Stimulated activated CD4-positive, alpha-beta T cell treated with anti-CD3 and anti-CD28 coated beads, Interleukin-1b, Interleukin-23, amount 100 ng/mL, for 24 hours (primary cell): ENCODE measurements at places on chromosomes 11 and 22.

GRCh38 chr22:50315289-50316113, 8.1 kb upstream of the PLXNB2 start:
- DNase-seq = no peak

- DNase-seq = no peak
These were observed 409.2 kb upstream of the LRRC4C start for GRCh38 chr11:41868606-41869005.

DNA sequence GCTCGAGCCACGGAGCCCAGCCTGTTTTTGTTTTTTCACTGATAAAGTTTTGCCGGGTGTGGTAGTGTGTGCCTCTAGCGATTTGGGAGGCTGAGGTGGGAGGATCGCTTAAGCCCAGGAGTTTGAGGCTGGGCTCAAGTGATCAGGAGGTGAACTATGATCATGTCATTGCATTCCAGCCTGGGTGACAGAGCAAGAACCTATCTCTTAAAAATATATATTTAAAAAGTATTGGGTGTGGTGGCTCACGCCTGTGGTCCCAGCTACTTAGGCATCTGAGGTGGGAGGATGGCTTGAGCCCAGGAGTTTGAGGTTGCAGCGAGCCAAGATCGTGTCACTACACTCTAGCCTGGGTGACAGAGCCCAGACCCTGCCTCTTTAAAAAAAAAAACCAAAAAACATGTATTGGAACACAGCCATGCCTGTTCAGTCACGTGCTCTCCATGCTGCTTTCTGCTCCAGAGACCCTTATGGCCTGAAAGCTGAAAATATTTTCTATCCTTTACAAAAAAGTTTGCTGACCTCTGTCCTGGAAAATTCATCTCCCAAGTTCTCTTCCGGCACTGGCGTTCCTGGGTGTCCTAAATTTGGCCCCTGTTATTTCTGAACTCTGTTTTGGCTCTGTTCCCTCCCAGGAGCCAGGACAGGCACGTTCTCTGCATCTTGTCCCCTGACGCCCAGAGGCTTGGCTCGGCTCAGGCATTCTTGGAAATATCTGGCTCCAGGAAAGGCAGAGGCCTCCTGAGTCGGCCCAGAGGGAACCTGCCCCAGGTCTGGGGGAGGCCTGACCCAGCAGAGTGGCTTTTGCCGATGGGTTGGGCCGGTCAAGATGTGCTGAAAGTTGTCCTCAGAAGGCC, 61.3 kb upstream of the PPP6R3 start:
- DNase-seq = no peak

- DNase-seq = no peak
These were observed 366.7 kb upstream of the TENM4 start for GRCh38 chr11:79807506-79807905.

DNA sequence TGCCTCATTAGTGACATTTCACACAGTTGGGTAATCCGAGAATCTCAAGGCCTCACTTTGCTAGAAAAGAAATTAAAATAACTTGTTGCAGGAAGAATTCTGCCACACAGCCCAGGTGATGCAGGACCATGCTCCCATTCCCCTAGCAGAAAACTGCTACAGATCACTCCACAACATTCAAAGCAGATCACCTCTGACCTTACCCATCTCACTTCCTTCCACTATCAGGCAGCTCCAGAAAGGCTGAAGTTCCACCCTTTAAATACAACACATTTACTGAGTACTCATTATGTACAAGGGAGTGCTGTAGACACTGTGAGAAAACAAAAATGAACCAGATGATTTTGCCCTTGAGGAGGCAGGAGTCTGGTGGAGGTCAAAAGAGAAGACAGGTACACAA, 231.0 kb downstream of the TTC28 start:
- no peak for DNase-seq

- DNase-seq = no peak
These were observed 310.7 kb upstream of the NCAM1 start for GRCh38 chr11:112650527-112650926.

GRCh38 chr11:118074091-118074685, 2.7 kb upstream of the TMPRSS4 start:
- DNase-seq = no peak

- no peak for DNase-seq
These were observed 109.3 kb upstream of the SNX19 start for GRCh38 chr11:131025421-131026125.

DNA sequence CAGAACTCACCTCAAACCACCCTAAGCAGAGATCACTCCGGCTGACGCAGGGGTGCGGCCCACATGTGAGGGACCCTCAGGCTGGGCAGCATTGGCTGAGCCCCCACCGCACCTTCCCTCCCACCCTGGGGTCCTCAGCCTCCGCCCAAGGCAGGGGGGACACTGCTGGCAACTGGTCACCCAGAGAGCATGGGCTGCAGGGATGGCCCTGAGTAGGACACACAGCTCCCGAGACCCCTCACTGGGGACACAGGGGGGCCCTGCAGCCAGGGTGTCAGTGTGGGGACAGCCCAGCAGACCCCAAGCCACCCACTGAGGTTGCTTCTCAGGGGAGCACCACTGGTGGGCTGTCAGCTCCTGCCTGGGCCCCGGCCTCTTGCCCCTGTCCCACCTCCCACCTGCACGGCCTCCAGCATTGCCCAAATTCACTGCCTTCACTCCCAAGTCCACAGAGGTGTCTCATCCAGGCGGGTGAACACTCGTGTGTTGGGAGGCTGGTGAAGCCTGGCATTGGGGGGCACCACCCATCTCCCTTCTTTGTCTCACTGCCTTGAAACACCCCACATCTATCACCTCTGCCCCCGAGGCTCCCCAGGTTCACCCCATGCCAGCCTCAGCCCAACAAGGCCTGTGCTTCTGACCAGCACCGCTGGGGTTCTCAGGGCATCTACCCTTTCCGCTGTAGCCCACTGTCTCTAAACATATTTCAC, 4.7 kb downstream of the C11orf21 start:
- DNase-seq = no peak

GRCh38 chr11:23124996-23125395, 264.7 kb upstream of the CCDC179 start:
- DNase-seq = no peak

- no peak for DNase-seq
These were observed 145.8 kb upstream of the ARHGAP20 start for GRCh38 chr11:110857892-110858546.

GRCh38 chr11:61290905-61291690, 4.0 kb downstream of the VWCE start:
- no peak for DNase-seq

GRCh38 chr11:66369073-66369894, 2.3 kb downstream of the SLC29A2 start:
- no peak for DNase-seq

DNA sequence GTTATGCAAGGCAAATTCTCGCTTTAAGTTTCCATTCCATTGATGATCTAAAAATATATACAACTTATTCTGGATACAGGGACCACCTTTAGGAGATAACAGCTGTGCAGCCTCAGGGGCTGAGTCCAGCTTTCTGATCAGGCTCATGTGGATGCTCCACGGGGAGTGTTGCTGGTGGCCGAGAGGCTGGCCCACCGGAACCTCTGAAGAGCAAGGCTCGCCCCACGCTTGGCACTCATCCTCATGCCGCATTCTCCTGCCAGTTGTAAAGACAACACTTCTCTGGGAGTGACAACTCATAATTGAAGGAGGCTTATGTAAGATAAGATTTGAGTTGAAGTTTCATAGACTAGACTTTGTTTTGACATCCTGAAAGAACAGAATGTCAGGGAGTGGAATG, 123.5 kb downstream of the MPPED1 start:
- no peak for DNase-seq

DNA sequence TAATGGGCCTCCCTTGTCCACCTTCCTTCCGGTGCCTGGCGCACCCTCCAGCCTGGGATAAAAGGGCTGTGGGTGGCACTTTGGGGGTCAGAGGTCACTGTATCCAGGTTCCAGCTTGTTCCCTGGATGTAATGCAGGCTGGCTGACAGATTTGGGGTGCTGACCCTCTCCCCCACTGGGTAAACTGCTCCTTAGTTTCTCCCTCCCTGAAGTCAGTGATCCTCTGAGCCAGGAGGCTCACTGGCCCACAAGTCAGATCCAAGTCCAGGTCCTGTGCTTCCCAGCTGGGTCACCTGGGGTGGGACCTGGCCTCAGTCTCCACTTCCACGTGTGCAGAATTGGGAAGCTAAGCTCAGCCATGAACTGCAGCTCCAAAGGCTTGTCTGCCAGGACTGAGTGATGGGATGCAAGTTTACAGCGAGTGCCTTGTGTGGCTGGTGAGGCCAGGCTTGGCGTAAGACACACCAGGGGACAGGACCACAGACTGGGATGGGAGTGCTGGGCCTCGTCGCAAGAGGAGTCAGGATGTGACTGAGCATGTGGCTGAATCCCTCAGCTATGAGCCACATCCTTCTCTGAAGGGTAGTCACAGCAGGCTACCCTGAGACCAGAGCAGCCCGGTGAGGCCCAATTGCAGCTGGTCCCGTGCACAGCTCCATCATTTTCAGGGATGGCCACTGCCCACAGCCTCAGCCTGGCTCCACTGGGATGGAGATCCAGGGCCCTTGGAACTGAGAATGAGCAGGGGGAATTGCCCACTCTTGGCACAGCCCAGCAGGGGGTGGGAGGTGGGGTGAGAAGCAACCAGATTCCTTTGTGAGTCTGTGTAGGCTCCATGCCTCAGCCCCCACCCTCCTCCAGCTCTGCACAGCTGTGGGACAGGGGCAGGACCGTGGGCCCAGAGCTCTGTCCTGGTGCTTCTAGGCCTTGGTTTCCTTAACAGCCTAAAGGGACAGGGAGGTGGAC, 7.2 kb downstream of the SHISA8 start:
- no peak for DNase-seq

DNA sequence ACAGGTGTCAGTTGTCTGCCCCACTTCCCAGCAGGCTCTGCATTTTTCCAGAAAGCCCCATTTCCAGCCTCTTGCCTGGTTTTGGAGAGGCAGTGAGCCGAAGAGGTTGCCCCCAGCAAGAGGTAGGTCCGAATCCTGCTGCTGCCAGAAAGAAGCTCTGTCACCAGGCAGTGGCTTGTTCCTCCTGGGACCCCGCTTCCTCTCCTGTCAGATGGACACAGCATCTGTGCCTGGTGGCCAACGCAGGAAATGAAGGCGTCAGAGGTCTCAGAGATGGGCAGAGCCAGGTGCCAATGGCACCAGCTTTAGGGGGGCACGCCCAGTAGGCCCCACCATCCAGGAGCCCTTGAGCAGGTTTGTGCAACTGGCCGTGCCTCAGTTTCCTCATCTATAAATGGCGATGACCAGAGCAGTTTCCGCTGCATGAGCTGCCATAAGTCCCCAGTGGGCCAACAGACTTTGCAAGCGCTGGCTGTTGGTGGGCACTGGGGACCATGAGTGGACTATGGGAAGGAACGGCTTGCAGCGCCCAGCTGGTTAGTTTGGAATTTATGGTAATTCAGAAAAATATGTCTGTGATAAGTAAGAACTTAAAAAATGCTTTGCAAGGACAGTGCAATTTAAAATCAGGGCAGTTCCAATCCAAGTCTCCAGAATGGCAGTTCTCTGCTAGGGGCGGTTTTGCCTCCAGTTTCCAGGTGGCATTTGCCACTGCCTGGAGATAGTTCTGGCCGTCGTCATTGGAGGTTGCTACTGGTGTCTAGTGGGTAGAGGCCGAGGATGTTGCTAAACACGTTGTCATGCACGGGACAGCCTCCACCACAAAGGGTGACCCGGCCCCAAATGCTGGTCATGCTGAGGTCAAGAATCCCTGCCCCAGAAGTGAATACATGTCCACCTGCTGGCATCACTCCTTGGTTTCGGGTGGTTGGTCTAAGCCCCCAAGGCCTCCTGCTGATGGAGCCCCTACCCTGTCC, 2.3 kb upstream of the OSBPL5 start:
- no peak for DNase-seq

- DNase-seq = no peak
These were observed 25.4 kb downstream of the SIK3 start for GRCh38 chr11:117072517-117073461.

GRCh38 chr11:92960886-92961285, 8.6 kb upstream of the MTNR1B start:
- no peak for DNase-seq

GRCh38 chr22:34502821-34503220, 563.1 kb upstream of the ISX start:
- DNase-seq = no peak

DNA sequence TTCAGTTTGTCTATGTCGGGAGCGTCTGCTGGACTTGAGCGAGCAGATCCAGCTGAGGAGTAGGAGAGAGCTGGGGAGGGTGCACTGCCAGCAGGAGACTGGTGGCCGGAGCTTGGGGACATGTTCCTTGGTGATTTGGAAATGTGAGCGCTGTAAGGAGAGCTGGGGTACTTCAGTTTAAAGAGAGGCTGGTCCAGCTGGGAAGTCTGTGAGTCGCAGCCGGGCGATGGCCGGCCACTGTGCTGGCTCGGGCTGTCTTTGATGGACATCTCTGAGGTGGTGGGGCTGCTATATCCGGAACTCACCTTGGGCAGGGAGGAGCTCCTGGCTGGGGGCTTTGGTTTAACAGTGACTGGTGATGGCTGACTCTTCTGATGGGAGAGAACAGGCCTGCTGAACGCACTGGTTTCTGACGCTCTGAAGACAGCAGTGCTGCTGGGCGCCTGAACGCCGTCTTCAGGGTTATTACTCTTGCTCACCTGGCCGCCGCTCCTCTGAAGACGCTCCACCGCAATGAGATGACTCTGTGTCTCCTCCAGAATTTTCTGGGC, 63.6 kb upstream of the PITPNB start:
- no peak for DNase-seq

DNA sequence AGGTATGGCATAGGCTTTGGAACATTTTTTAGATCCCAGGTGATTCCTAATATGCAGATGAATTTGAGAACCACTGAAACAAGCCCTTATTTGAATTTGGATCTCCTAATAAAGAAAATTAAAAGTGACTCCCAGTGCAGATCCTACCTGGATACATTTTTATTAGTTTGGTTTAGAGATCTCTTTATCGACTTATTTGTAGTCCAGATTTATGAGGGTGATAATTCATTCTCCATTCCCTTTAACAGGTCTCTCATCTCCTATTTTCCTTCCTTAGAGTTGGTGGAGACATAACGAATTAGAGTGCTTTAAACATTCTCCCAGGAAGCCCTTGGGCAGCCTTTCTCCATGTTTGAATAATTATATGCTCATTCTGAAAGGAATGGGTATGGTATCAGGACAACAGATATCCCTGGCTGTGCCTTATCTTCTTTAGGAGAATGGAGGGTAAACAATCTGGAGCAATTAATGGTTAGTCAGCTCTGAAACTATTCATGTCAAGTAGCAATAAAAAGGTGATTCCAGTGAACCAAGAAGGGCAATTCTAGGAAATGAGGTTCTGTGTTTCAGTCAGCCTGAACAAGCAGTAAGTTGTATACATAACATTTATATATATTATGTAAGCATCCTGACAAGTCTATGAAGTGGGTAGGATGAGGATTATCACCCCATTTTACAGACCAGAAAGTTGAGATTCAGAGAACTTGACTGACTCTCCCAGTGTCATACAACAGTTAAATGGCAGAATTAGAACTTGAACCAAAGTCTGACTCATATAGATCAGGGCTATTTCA, 53.9 kb upstream of the RCE1 start:
- DNase-seq = no peak

DNA sequence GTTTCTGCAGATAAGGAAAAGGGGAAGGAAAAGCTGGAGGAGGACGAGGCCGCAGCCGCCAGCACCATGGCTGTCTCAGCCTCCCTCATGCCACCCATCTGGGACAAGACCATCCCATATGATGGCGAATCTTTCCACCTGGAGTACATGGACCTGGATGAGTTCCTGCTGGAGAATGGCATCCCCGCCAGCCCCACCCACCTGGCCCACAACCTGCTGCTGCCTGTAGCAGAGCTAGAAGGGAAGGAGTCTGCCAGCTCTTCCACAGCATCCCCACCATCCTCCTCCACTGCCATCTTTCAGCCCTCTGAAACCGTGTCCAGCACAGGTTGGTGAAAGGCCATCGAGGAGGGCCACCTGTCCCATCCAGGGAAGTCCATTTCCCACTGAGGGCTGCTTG, 5.6 kb downstream of the TEF start:
- DNase-seq = no peak

GRCh38 chr11:84316866-84317555, 1030.8 kb upstream of the CCDC90B start:
- DNase-seq = no peak
